ENCODE measurements at places on chromosomes 12 and 14.

GRCh38 chr12:76032043-76032981 lies 736 bp upstream of the PHLDA1 start:
- DNase-seq, result no peak

- DNase-seq, result no peak
Measured at GRCh38 chr14:100775351-100775830, 48.7 kb downstream of the DLK1 start.

GRCh38 chr12:19894050-19894449 lies 454.8 kb downstream of the AEBP2 start:
- no peak for DNase-seq

GRCh38 chr12:121060149-121061001 lies 21.3 kb upstream of the OASL start:
- DNase-seq, result no peak

DNA sequence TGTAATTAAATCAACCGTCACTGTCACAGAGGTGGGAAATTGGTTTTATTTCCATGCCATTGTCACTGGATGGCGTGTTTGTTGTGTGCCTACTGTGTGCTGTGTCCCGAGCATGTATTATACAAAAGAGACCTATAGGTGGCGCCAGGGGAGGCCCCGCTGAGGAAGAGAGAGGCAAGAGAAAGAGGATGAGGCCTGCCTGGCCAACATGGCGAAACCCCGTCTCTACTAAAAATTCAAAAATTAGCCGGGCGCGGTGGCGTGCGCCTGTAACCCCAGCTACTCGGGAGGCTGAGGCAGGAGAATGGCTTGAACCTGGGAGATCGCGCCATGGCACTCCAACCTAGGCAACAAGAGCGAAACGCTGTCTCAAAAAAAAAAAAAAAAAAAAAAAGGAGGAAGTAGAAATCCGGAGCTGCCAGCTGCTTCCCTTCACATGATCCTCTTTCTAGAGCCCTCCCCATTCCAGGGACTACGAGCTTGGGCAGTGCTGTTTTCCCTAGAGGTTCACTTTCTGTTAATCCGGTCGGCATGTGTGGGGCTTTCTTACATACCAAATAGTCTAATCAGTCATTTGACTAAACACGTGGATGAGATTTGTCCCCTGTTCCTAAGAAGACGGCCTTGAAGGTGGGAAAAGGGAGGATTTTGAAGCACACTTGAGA lies 6.4 kb upstream of the CCDC175 start:
- DNase-seq, result no peak

- no peak for DNase-seq
Measured at GRCh38 chr12:66203820-66204219, 14.8 kb downstream of the IRAK3 start.

DNA sequence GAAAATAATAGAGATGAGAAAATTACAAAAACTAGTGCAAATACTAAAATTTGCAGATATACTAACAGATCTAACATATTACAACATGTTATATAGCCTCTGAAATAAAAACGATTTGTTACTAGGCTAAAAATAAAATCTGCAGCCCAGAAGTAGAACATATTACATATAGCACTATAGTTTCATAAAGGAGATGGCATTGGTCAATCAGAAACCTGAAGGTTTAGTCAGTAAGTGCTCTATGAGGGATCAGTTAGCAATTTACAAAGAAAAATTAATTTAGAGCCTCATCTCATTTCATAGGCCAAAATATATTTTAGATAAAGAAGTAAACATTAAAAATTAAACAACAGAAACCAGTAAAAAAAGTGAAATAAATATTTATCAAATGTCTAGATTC lies 41.0 kb downstream of the IFNG-AS1 start:
- no peak for DNase-seq

DNA sequence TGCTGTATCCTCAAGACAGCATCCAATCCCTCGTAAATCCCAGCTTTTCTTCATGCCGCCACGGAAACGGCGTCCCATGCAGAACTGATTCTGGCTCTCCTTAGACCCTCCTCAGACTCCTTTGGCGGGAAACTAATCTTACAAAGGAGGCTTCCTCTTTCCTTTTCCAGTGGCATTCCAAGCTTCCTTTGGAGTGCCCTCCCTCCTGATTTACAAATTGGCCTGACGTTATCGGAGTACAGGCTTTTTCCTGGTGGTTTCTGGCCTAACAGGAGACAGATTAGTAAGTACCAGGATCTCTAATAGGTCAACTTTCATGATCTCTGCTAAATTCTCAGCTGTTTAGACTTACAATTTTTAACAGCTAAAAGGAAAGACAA lies 1.3 kb upstream of the ZDHHC17 start:
- DNase-seq, result no peak

- no peak for DNase-seq
Measured at GRCh38 chr14:23409966-23410635, 2.0 kb upstream of the MYH6 start.

GRCh38 chr14:57660208-57660607 lies 166.6 kb upstream of the CCDC198 start:
- no peak for DNase-seq

- no peak for DNase-seq
Measured at GRCh38 chr14:99950181-99950580, 115.0 kb upstream of the EVL start.

DNA sequence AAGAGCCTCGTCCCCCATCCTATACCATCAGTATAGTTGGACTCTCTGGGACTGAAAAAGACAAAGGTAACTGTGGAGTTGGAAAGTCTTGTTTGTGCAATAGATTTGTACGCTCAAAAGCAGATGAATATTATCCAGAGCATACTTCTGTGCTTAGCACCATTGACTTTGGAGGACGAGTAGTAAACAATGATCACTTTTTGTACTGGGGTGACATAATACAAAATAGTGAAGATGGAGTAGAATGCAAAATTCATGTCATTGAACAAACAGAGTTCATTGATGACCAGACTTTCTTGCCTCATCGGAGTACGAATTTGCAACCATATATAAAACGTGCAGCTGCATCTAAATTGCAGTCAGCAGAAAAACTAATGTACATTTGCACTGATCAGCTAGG lies 13.6 kb downstream of the ARHGAP5 start:
- DNase-seq, result no peak

Data from esophagus squamous epithelium (tissue), 5 donors.